CD4-positive, alpha-beta T cell treated with Interleukin-6 for 4 hours (primary cell): ENCODE measurements at places on chromosomes 12 and 14.

DNA sequence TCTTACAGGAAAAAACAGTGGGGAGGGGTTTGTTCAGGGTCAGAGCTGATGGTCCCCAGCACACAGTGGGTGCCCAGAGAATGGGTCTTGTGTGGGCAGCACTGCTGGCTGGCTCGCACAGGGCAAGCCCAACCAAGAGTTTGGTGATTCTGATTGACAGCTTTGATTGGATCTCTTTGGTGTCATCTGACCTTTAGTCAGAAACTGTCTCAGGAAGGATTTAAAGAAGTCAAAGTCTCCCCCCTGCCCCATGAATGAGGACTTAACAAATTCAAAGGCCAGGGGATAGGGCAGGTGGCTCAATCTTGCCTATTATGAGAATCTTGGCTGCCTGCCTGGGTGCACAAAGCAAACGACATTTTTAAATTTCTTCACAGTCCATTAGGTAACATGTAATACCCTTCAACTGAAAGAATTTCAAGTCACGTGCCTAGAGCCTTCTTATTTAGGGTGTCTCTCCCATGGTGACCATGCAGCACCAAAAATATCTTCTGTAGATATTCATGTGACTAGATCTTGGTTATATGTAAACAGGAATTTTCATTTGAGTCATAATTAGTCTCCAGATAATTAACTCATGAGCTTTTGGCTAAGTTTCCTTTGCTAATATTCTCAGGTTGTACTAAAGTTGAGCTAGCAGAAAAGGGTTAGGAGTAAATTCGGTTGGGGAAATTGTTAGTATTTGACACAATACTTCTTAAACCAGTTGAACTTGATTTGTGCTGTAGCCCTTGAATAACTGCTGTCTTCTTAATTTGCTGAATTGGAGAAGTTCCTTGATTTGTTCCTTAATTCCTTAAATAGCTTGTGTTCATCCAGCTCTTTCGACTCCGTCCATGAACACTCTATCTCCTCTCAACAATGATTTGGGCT is 54.5 kb upstream of the HECTD1 start:
- no peak for DNase-seq

- DNase-seq: no peak
Measured at GRCh38 chr14:90484291-90484690, 87.5 kb downstream of the CALM1 start.

- DNase-seq: no peak
Measured at GRCh38 chr12:88566430-88566829, 13.8 kb downstream of the KITLG start.

- DNase-seq: no peak
Measured at GRCh38 chr14:75646762-75647161, 13.9 kb downstream of the ERG28 start.

GRCh38 chr14:100640471-100641273 is 53.5 kb upstream of the BEGAIN start:
- peak; percentile 81 for DNase-seq

- no peak for DNase-seq
Measured at GRCh38 chr14:42994051-42994736, 1387.5 kb downstream of the LRFN5 start.

DNA sequence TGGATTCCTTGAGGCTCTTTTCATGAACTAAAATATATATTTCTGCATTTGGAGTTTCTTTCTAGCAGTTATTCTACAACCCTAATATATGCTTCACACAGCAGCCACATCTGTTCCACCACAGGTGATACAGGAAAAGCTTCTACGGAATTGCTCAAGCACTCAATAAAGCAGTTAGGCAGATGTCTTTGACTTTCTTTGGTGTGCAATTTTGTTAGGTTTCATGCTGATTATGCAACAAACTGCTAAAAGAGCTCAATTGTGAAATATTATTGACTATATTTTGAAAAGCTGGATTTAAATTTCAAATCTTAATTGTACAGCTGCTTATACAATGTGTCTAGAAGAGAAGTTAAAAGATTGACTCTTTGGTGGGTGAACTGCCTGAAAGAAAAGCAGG is 1055.6 kb upstream of the FBXO33 start:
- DNase-seq: no peak

DNA sequence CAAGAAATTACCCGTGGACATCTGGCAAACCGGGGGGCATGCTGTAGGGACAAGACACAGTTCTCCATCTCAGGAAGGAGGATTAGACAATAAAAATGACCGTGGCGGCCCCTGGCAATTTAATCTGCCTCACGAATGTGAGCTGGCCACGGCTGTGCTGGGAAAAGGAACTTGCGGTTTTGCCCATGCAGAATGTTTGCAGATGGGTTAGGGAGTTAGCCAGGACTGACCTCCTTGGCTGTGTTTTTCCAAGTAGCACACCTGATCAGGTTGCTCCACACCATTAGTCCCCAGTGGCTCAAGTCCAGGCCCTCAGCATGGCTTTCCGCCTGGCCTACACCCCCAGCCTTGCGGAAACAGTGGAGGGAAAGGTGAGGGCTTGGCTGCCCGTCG is 20.8 kb downstream of the TPCN1 start:
- no peak for DNase-seq

- DNase-seq: no peak
Measured at GRCh38 chr12:108592033-108592909, 5.6 kb downstream of the TMEM119 start.

- no peak for DNase-seq
Measured at GRCh38 chr14:89988787-89989186, 33.1 kb downstream of the TDP1 start.

DNA sequence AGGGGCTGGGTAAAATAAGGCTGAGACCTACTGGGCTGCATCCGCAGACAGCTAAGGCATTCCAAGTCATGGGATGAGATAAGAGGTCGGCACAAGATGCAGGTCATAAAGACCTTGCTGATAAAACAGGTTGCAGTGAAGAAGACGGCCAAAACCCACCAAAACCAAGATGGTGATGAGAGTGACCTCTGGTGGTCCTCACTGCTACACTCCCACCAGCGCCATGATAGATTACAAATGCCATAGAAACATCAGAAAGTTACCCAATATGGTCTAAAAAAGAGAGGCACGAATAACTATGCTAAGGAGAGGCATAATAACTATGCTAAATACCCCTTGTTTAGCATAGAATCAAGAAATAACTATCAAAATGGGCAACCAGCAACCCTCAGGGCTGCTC is 46.2 kb upstream of the MAP3K9 start:
- no peak for DNase-seq

DNA sequence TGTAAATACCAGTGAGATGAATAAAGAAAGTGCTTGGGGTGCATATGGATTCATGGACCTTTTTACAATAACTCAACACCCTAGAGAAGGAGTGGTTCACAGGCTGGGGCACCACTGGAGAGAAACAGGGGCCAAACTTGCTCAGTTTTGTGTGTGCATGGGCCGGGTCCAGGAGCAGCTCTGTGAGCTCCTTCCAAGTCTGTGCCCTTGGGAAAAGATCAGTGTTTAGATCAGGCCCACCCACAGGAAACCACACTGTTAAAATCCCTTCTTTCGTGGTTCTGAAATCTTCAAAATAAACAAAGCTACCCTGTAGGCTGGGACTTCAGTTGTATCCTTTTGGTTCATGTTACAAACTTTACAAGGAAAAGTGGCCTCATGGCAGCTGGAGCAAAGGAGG is 156.1 kb upstream of the TMEM260 start:
- no peak for DNase-seq

DNA sequence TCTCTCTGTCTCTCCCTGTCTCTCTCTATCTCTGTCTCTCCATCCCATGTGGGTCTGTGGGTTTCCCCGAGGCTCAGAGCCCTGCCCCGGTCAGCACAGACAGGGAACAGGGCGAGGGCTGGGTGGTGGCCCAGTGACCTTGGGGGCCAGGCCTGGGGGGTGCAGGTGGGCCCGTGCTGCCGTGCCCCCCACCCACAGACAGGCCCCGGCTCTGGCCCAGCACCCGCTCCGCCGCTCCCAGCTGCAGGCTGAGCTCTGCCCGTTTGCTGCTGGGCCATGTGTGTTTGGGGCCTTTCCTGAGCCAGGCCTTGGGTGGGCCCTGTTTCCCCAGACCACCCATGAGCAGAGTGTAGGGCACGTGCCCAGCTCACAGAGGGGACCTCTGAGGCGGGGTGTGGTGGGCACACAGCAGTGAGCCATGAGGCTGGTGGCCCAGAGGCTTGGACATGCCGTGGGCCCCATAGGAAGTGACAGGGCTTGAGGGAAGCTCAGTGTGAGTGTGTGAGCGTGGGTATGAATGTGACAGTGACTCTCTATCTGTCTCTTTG is 51.0 kb downstream of the TMEM121 start:
- DNase-seq: no peak

DNA sequence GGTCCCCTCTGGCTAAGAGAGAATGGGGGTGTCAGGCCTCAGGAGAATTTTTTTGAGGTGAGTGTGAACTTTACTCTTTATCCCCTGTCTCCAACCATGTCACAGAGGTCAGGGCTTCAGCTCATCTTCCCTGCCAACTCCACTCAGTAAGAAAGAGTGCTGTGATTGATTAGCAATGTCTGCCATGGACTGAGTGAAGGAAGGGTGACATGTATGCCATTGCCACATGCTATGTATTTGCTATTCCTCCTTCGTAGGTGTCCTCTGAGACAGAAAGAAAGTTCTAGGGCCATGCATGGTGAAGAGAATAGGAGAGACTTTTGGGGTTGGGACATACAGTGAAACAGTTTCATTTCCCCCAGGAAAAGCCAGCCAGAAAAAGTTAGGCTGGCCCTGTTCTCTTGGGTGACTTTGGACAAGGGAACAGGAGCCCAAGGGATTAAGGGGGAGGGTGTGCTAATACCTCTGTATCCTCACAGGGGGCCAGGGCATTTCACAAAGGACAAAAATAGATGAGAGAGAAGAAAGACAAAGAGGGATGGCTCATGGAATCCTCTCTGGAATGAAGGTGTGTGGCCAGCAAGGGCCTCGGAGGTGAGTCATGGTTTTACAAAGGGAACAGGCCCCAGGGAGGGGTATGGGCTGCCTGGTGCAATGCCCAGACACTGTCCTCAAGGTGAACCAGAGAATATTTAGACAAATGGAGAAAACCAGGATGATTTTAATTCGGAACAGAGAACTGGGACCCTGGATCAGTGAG is 13.9 kb upstream of the MYL2 start:
- no peak for DNase-seq

GRCh38 chr12:94689646-94690036 is 39.3 kb upstream of the TMCC3 start:
- no peak for DNase-seq

DNA sequence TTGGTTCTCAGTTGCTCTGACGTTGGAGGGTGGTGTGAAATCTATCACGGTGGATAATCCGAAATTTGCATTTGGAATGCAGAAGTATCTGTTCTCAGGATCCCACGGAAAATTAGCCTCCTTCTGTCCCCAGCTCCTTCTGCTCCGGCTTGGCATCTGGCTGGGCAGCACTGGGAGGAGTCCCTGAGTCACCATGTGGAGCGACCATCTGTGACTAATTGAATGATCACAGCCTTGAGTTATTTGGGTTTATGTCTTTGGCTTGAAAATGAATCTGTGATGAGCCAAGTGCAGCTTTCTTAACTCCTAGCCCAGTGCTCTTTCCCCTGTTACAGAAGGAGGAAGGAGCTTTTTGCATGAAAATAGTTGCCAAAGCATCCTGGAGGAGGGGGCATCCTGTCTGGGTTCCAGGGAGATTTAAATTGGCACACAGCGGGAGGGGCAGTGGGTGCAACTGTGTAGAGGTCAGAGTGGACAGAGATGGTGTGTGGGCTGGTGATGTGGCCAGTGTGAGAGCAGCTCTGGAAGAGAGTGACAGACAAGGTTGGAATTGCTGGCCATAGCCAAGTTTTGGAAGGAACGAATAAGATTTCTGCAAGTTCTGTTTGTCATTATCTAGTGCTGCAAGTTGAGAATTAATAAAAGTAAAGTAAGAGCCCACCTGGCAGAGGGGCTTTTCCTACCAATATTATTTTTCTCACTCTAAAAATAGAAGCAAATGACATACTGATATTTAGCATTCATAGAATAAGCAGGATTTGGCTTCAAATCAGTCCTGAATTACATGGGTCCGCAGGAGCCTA is 74.4 kb downstream of the SLC24A4 start:
- no peak for DNase-seq

GRCh38 chr14:43853541-43853940 is 653.5 kb downstream of the FSCB start:
- DNase-seq: no peak

DNA sequence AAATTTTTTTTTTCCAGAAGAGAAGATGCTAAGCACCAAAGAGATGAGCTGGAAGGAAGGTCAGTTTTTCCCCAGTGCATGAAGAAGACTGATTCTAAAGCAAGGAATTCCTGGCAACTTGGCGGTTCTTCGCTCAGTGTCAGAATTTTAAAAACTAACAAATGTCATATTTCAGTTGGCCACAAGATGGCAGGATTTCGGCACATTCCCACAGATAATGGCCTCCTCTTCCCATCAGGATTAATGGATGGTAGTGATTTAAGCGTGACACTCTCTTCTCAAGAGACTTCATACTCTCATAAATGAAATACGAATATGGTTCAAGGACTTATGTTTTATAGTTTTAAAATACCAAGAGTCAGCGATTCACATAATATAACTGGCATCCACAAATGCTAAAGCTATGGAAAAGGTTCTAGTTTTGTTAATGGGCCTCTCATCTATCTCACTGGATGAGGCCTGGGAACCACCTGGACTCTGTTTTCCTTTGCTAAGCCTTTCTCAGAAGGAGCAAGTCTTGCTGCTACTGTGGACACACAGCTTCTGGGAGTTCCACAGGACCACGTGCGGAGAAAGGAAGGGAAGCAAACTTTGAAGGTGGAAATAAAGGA is 46.1 kb upstream of the PTPRO start:
- no peak for DNase-seq

DNA sequence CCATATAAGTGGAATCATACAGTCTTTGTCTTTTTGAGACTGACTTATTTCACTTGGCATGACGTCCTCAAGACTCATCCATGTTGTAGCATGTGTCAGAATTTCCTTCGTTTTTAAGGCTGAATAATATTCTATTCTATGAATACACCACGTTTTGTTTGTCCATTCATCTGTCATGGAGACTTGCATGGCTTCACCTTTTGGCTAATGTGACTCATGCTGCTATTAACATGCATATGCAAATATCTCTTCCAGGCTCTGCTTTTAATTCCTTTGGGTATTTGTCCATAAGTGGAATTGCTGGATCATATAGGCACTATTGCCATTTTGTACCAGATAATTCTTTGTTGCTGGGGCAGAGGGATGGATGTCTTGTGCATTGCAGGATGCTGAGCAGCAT is 19.6 kb upstream of the WSCD2 start:
- DNase-seq: no peak

- peak; percentile 50 for DNase-seq
Measured at GRCh38 chr14:75301666-75302325, 23.2 kb downstream of the FOS start.

DNA sequence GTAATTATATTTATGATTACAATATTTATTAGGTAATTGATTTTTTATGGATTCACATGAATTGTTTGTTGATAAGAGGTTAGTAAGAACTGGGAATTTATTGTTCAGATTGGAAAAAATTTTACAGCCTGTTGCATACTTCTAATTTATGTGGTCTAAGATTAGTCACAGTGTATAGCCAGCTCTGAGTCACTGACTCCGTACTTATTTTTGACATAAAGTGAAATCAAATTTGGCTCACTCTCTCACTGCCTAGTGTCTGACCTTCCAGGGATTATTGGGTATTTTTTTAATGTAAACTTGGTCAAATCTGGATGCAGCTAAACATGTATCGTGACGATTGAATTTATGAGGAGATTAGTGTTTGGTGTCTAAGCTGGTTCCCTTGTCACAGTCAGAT is 109.3 kb downstream of the PTPRQ start:
- DNase-seq: no peak

- no peak for DNase-seq
Measured at GRCh38 chr12:52679875-52680274, 332 bp downstream of the KRT1 start.
